ENCODE measurements at places on chromosomes 6 and 20.

DNA sequence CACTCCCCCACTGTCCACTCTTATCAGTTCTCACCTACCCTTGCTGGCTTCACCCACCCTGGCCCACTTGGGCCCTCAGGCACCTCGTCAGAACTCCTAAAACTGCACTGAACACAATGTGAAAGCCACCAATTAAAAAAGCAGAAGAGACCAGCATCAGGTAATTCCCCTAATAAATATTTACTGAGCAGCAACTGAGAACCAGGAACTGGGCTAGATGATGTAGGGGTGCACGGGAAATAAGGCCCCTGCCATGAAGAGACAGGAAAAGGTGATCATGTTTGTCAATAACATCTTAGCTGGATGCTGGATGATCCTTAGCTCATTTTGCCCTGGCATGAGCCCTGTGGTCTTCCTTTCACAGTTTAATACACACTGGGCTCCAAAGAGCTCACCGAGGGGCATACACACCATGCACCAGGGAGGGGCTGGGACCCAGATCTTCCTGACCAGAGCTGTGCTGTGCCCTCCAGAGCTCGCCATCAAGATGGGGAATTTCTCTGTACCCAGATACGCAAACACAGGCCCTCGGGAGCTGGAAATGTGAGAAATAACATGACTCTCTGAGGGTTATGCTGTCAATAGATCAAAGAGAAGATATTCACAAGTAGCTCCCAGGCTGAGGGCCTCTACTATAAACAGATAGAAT is 113.6 kb upstream of the SLC22A16 start:
- DNase-seq = no peak

GRCh38 chr6:24692848-24693592 is 25.9 kb downstream of the C6orf62 start:
- no peak for DNase-seq

DNA sequence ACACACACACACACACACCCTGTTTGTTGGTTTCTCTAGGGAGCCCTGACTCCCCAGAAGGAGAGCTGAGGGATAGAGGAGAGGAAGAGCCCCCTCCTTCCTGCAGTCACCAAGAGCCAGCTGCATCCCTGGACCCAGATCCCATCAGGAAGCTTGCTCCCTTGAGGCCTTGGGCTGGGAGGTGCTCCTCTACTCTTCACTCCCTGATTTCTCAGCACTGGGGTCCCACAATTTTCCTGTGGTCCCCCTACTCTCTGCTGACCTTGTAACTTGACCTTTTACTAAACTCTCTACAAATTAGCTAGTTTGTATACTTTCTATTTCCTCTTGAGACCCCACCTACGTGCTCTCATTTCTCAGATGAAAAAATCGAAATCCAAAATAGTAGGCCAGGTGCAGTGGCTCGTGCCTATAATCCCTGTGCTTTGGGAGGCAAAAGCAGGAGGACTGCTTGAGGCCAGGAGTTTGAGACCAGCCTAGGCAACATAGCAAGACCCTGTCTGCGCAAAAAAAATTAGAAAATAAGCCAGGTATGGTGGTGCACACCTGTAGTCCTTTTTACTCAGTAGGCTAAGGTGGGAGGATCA is 5.0 kb upstream of the OCSTAMP start:
- no peak for DNase-seq

- DNase-seq = no peak
Observed at GRCh38 chr6:143213859-143214376, 153.2 kb downstream of the AIG1 start.

DNA sequence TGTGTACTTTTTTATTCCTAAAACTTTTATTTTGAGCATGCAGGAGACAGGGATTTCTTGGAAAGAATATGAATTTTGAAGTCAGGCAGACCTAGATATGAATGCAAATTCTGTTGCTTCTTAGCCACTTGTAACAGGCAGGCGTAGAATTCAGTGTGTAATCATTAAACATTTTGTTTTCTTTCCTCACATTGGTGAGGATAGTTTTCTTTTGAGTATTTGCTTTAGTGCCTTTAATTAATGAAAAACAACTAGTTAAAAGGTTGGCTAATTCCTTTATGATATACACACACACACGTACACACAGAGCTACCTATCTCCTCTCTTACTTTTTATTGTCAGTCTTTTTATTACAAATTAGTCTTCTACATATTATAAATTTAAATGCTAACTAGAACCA is 342.3 kb downstream of the CDKAL1 start:
- no peak for DNase-seq

DNA sequence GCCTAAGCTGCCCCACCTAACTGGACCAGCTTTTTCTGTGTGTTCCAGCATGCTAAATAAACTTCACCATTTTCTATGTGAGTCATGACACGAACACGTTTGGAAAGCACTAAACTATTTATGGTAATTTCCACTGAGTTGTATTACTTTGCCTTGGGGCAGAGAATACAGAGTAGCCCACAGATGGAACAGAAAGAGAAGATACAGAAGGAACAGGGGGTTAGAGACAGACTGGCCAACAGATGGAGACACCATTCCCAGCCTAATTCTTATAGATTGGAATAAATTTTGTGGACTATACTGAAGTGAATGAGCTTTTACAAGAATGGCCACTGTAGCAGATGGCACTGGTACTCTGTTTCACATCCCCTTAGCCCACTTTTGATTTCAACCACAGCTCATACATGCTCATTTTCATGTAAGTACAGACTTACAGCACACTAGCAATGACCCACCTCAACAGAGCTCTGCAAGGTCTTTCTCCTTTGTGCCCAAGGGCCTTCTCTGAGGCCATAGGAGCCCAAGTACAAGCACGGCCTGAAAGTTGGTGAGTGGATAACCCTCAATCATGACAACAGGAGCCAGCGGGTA is 13.1 kb upstream of the NT5DC1 start:
- no peak for DNase-seq

GRCh38 chr6:166174031-166174430 is 6.4 kb upstream of the TBXT start:
- DNase-seq = no peak

- DNase-seq = no peak
Observed at GRCh38 chr20:19259141-19259591, 46.7 kb downstream of the SLC24A3 start.

Measured in NCI-H2107 (cell line).